Fibroblast of skin of scalp (primary cell): ENCODE measurements at places on chromosomes 16 and 17.

GRCh38 chr16:68481636-68482035, 33.3 kb upstream of the SMPD3 start:
- no peak for DNase-seq

GRCh38 chr16:85316944-85317343, 204.7 kb upstream of the CIBAR2 start:
- DNase-seq: no peak

DNA sequence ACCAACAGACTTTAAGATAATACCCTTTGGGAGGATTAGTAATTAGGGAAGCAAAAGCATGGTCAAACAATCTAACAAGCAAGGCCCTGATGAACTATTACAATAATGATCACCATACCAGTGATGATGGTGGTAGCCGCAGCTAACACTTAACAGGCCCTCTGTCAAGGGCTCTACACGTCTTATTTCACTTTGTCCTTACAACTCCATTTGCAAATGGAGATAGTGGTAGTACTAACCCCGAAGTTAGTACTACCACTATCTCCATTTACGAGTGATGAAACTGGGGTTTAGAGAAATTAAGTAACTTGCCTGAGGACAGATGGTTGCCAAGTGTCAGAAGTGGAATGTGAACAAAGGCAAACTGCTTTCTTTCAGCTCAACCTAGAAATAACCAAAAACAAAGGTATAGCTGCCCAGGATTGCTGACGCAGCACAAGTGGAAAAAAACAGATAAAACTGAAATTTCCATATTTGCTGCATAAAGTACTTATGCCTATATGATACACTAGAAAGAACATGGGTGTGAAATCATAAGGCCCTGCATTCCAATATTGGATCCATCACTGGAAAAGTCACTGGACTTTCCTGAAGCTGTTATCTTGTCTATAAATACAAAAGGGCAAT, 24.6 kb downstream of the CEP112 start:
- DNase-seq: no peak

GRCh38 chr16:27353853-27354252, 40.1 kb downstream of the IL4R start:
- no peak for DNase-seq

GRCh38 chr16:71303938-71304337, 14.7 kb upstream of the CMTR2 start:
- DNase-seq: no peak

DNA sequence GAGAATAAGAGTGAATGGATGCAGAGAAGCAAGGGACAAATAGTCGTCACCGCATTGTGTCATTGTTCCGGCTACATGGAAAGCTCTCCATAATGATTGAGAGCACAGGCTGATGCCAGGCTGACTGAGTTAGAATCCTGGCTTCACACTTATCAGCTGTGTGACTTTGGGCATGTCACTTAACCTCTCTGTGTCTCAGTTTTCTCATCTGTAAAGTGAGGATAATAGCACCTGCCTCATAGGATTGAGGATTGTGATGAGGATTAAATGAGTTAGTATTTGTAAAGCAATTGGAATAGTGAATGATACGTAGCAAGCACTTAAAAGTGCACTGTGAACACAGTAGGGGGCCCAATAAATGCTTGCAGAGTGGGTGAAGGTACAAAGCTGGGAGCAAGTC, 45.7 kb upstream of the LYRM9 start:
- no peak for DNase-seq

DNA sequence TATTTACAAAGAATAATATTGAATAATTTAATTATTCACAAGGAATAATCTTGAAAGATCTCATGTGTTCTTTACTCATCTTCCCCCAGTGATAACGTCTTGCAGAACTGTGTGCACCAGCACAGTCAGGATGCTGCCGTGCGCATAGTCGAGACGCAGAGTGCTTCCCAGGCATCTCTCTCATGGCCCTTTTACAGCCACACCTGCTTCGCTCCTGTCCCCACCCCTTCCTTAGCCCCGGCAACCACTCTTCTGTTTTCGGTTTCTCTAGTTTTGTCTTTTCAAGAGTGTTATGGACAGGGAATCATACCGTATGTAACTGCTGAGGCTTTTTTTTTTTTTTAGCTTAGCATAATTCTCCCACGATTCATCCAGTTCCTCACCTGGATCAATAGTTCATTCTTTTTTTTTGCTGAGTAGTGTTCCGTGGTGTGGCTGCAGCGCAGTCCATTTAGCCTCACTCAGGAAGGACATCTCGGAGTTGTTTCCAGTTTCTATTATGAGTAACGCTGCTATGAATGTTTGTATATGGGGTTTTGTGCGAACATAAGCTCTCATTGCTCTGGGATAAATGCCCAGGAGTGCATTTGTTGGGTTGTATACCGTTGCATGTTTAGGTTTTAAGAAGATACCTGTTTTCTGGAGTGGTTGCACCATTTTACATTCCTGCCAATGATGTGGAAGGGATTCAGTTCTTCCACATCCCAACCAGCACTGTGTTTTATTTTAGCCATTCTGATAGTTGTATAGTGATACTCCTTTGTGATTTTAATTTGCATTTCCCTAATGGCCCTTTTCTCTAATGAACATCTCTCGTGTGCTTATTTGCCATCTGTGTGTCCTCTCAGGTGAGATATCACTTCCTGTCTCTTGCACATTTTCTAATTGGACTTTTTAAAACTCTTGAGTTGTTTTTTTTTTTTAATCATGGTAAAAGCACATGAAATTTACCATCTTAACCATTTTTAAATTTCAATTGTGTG, 47.6 kb downstream of the SEC14L1 start:
- DNase-seq: no peak

DNA sequence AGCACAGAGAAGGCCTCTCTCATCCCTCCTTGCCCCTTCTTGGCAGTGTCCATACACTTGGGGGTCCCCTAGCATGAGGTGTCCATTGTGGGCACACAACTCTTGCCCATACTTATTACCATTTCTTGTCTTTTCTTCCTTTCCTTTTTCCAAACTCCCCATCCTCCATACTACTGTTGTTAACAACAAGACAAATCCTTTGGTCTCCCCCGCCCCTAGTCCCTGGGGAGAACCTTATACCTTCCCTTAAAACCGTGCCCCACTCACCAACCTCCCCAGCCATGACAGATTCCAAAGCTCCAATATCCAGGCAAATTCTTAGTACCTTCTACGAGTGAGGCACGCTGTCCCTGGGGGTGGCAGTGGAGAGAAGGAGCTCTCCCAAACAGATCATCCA, 82.9 kb downstream of the GAS7 start:
- no peak for DNase-seq

DNA sequence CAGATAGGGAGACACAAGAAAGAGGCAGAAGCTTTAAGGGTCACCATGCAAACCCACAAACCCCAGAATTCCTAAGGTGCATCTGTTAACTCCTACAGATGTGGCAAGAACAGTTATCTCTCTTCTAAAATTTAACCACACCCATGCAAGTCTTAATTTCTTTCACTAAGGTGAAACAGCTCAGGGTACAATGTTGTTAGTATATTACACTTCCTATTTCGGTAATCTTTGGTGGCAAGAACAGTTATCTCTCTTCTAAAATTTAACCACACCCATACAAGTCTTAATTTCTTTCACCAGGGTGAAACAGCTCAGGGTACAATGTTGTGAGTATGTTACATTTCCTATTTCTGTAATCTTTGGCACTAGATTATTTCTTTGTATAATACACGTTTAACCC, 6.6 kb downstream of the CCL23 start:
- DNase-seq: no peak

- peak; percentile 99 for DNase-seq
Observed at GRCh38 chr17:77322514-77323412, 182.0 kb downstream of the SEC14L1 start.

DNA sequence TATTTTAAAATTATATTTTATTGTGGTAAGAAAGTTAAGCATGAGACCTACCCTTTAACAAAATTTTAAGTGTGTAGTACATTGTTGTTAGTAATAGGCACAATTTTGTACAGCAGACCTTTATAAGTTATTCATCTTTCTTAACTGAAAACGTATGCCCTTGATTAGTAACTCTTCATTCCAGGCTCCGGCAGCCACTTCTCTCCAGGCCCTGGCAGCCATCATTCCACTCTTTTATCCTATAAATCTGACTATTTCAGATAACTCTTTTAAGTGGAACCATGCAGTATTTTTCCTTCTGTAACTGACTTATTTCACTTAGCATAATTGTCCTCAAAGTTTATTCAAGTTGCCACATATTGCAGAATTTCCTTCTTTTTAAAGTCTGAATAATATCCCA, 348.2 kb downstream of the CDH11 start:
- DNase-seq: peak; percentile 29
